ENCODE measurements at places on chromosomes 7 and 10.

GRCh38 chr10:17648243-17649035, 4.5 kb downstream of the STAM start:
- DNase-seq: no peak

DNA sequence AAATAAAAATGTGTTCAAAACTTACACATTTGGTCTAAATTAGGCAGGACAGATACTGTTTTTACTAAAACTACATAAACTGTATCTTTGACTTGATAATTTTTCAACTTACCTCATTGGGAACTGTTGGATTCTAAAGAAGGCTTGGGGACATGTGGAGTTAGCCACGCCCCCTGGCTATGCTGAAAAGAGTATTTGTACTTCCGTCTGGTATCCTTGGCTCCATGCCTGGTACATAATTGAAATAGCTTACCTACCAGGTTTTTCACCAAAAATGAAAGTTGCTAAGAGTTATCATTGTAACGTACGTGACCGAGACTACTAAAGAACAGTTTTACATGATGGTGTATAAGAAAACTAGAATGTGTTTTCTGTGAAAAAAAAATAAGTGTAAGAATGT, 604.8 kb upstream of the IGFBP3 start:
- no peak for DNase-seq

DNA sequence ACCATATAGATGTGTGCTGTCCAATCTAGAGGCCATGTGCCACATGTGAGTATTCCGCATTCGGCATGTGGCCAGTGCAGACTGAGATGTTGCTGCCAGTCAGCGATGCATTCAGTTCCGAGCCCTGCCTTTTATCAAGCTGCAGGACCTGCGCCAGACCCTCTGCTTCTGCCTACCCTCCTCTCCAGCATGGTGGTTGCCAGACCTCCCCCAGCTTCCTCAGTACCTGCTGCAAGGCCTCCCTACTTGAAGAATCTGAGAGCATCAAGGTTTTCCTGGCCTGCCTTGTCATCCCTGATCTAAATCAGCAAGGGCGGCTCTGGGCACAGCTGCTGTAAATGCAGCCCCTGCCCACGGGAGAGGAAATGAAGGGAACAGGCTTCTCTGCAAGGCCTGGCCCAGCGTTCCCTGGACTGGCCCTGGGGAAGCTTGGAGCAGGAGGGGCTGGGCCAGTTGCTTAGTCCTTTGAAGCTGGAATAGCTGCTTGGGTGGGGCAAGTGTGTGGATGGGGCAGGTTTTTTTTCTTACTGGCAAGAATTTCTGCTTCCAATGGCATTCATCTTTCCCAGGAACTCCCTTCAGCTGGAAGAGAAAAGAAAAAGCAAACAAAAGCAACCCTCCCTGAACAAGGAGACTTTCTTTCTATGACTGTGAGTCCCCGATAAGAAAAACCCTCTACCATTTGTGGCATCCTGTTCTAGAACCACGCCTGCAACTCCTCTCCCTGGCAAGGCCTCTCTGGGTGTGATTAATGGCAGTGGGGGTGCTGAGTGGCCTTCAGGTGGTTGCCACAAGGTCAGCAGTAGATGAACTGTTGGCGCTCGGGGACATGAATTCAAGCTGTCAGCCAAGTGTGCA, 93.0 kb downstream of the NHLRC2 start:
- no peak for DNase-seq

DNA sequence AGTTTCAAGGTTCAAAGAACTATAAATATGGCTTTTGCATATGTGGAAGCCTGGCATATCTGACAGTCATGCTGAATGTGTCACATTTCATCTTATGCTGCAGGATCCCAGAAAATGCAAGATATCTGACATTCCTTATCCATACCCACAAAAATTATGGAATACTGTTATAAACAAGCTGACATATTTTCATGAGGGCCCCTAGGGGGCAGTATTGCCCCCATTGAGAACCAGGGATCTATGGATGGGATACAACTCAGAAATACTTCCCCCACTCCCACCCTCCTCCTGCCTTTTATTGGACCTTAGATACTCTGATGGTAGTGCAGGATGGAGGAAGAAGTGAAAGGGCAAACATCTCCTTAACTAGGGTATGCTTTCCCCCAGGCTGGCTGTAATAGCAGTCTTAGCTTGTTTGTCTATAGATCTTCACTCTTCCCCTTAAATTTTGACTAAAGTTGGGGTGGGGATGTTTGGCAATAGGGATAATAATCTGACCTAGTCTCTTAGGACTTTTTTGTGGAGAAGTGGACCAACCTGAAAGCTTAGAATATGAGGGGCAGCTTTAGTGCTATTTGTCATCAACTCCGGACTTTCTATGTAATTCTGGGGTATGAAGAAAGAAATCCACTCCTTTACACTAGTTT, 3.5 kb upstream of the GNGT1 start:
- peak; percentile 51 for DNase-seq

DNA sequence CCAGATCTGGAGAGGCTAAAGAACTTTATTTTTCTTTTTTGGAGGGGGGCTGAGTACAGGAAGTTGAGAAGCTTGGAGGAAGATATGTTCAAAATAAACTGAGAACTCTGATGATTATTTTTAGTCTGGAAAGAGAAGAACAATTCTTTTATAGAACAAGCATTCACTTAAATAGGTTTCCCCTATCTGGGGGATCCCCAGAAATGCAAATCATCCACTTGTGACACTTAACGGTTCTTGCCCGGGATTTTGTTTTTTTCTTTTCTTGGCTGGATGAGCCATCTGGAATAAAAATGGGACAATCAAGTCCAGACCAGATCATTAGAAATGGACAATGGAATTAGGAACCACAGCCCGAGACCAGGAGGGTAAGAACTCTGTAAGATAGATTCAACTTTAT, 95.9 kb upstream of the EGR2 start:
- no peak for DNase-seq

DNA sequence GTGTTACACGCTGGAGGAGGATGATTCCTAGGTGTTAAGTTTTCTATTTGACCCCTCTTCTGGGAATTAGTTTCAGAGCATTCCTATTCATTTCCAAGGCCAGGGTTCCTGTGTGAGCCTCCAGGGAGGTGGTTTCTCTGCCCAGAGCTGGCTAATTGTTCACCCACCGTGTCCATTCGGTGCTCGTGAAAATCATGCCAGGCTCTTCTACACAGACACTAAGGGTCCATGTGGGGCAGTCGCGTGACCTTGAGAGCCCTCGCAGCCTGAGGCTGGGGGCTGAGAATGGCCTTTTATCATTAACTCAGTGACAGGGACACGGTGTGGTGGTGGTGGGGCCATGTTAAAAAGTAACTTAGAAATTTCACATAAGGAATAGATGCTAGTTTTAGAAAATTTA, 83.7 kb downstream of the EMX2 start:
- no peak for DNase-seq

DNA sequence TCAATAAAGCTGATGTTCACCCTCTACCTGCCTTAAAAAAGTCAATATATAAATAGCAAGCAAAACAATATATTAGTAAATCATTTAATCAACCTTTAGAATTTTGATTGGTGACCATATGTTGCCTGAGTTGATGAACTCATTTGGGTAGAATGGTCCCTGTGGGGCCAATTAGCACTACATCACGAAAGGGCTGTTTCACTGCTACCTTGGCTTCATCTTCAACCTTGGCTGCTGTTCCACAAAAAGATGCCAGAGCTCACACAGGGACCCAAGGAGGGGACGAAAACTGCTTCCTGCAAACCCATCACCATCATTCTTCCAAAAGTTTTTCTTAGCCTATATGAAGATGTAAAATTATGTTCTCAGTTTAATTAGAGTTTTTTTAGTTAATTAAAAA, 35.4 kb upstream of the HBP1 start:
- DNase-seq: no peak

- peak; percentile 44 for DNase-seq
Observed at GRCh38 chr10:15211464-15211979, 43.0 kb upstream of the NMT2 start.

GRCh38 chr7:13910805-13911551, 78.5 kb downstream of the ETV1 start:
- no peak for DNase-seq

DNA sequence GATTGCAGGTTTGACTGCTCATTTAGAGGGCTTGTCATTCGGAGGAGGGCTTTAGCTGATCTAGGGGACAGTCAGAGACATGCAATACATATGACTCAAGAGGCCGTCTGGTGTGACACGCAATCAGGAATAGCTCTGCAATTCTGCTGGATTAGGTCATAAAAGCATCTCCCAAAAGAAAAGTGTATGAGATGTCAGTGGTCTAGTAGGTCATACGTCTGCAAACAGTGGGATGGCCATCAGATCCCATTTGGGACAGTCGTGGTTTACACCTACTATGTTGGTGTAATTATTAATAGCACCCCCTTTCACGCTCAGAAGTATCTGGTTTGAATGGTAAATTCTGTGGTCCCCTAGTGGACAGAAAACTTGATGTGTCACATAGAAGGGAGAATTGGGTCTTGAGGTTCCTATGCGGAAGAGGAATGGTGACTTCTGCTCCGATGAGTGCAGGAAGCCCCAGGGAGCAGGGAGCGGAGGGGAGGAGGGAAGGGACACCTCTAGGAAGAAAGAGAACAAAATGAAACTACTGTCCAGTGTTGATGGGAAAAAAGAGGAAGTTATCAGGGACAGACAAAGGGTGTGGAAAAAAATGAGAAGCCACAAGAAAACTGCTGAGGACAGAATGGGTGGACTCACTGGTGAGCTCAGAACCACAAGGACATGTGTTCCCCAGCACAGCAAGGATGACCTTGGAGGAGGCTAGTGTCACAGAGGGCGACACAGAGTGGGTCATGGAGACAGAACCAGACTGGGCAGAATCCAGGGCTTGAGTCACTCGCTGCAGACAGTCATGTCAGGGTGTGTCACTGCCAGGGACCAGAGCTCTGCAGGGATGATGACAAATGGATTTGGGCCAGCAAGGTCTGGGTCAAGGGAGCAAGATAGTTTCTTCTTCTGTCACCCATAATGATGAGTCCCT, 59.9 kb downstream of the MAP3K8 start:
- peak; percentile 8 for DNase-seq

DNA sequence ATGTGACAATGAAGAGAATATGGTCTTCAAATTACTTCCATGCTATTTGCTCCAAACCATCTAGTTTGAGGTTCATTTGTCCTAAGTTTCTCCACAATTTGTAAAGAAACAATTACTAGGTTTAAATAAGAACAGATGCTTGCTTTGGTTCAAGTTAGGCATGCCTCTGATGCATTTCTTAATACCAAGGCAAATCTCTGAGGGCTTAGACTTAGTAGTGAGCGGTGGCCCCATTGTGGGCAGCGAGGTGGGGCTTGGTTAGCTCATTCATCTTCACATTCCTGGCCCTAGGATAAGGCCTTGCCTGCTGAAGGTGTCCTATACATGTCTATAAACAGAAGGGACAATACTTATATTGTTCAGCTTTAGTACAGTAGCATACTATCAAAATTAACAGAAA, 52.4 kb upstream of the RHEB start:
- DNase-seq: peak; percentile 36

DNA sequence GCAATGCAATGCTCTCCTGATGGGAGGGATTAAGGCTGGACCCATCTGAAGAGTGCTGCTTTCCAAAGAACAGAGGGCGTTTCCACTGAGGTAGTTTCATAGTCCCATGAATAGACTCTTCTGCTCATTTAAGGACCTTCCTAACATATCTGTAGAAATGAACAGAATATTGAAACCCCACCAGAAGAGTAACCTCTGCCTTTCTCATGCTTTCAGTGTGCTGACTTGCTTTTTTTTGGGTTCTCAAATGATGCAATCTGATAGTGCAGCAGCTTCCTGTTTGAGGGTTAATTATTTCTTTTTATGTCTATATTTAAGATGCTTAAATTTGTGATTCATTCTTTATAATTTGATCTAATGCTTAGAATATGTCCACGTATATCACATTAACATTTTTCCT, 82.2 kb downstream of the GATA3 start:
- no peak for DNase-seq

GRCh38 chr10:93503075-93503474, 6.7 kb downstream of the CEP55 start:
- no peak for DNase-seq

GRCh38 chr7:98234429-98235147, 17.4 kb downstream of the TECPR1 start:
- no peak for DNase-seq

DNA sequence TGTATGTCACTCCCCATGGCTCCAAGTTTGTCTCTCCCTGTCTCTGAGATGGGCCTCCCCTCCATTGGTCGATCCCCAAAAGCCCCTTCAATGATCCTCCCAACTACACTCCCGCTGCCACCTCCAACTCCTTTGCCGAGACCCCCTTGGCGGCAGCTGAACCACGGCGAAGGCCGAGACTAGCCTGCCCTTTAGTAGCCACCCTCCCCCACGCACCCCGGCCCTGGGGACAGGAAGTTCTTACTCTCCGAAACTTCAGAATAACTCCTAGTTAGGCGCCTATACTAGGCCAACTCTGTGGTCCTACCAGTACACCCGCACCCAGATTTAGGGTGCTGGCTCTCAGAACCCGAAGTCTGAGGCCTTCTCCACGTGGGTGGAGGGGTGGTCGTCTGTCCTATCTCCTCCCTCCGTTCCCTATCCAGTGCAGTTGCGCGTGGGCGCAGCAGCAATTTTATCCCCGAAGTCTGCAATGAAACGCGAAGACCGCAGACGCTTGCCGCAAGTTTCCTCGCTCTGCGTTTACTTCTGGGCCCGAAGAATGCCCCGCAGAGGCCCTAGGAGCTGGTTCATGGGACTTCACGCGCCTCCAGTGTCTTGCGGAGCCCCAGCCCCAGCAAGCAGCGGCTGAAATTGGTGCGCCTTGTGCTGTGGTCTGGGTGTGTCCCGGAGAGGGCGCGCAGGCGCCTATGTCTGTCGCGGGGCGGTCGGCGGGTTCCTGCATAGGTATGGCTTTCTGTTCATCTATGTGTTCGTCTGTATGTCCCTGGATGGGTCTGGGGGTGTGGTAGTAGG, 82.6 kb upstream of the SLF2 start:
- no peak for DNase-seq

DNA sequence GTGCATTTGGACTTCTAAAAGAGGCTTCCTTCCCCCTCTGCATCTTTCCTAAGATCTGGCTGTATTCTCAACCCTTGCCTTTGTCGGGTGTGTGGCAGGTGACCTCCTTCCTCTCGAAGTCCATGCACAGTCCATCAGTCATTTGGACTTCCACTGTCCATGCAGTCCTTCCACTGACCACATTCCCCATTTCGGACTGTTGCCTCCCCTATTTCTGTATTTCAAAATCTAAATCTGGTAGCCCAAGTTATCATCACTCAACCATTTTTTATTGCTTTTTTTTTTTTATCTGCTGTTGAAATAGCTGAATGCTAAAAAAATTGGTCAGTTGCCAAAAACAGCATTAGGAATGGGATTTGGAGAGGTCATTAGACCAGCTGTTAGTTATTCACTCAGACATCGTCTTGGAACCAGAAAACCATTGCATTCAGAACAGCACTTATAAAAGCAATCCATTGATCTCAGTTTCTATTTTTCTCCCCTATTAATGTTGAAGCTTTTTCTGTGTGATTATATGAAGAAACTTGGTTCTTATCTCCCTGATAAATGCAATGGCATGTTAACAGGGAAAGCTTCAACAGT, 575.6 kb downstream of the KIF20B start:
- peak; percentile 48 for DNase-seq

DNA sequence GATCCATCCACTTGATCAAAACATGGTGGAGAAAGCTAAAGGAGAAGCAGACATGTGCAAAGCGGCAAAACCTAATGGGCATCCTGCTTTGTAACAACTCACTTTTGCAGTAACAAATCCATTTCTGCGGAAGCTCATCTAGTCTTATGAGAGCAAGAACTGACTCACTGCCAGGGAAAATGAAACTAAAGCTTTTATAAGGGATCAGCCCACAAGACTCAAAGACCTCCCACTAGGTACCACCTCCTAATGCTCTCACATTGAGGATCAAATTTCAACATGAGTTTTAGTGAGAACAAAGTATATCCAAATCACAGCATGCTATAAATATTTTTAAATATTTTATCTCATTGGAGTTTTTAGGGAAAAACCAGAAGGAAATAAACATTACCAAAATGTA, 120.1 kb upstream of the GNAI1 start:
- no peak for DNase-seq

Data from fibroblast of skin of left quadriceps (primary cell).